ENCODE measurements at places on chromosomes 2 and 18. TPM values are rescaled to one million over a fixed set of nuclear protein-coding genes. Genes with fewer than 3 reads are reported as not detected.

DNA sequence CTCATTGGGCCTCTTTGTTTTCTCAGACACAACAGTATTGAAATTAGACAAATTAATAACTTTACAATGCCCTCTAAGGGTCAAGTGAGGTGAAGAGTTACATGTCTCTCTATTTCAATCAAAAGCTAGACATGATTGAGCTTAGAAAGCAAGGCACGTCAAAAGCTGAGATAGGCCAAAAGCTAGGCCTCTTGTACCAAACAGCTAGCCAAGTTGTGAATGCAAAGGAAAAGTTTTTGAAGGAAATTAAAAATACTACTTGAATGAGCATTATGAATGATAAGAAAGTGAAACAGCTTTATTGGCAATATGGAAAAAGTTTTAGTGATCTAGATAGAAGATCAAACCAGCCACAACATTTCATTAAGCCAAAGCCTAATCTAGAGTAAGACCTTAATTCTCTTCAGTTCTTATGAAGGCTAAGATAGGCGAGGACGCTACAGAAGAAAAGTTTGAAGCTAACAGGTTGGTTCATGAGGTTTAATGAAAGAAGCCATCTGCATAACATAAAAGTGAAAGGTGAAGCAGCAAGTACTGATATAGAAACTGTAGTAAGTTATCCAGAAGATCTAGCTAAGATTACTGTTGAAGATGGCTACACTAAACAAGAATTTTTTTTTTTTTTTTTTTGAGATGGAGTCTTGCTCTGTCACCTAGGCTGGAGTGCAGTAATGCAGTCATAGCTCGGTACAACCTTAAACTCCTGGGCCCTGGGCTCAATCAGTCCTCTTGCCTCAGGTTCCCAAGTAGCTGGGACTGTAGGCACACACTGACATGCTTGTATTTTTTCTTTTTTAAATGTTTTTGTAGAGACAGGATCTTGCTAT is 65.5 kb downstream of the FAM117B start:
- no peak for DNase-seq

DNA sequence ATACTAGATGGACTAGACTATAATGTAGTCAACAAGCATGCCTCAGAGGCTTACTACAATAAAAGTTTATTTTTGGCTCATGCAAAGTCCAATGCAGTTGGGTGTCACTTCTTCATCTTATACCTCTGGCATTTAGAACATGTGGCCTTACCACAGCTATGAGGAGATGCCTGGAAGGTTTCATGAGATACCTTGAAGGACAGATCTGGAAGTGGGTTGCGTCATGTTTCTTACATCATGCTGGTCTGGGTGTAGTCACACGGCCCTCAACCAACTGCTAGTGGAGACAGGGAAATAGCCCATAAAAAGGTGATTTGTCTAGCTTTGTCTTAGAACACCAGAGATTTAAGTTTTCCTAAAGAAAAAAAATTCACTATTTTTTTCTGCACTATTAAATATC is 91.7 kb upstream of the MMADHC start:
- DNase-seq = no peak

DNA sequence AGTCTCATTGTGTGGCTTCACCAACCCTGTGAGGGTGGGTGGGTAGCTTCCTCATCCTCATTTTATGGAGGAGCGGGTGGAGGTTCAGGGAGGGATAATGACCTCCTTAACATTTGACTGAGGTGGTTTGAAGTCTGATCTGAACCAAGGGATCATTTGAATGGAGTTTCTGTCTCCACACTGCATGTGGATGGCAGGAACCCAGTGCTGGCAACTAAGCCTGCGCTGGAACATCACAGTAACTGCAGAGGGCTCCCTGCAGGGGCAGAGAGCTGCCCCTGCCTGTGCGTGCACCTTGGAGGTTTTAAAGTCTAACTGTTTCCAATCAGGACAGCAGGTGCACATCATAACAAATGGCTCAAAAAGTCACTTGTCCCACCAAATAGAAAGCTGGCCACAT is 3.3 kb downstream of the AGAP1 start:
- DNase-seq = no peak

- no peak for DNase-seq
These were observed 865.1 kb upstream of the ACVR2A start for GRCh38 chr2:146979746-146980145.

GRCh38 chr18:63031375-63031774 is 288.2 kb downstream of the BCL2 start:
- no peak for DNase-seq

- DNase-seq = no peak
These were observed 18.1 kb downstream of the GPC1 start for GRCh38 chr2:240453461-240454105.

- no peak for DNase-seq
These were observed 72.5 kb upstream of the CYP1B1 start for GRCh38 chr2:38148501-38148900.

DNA sequence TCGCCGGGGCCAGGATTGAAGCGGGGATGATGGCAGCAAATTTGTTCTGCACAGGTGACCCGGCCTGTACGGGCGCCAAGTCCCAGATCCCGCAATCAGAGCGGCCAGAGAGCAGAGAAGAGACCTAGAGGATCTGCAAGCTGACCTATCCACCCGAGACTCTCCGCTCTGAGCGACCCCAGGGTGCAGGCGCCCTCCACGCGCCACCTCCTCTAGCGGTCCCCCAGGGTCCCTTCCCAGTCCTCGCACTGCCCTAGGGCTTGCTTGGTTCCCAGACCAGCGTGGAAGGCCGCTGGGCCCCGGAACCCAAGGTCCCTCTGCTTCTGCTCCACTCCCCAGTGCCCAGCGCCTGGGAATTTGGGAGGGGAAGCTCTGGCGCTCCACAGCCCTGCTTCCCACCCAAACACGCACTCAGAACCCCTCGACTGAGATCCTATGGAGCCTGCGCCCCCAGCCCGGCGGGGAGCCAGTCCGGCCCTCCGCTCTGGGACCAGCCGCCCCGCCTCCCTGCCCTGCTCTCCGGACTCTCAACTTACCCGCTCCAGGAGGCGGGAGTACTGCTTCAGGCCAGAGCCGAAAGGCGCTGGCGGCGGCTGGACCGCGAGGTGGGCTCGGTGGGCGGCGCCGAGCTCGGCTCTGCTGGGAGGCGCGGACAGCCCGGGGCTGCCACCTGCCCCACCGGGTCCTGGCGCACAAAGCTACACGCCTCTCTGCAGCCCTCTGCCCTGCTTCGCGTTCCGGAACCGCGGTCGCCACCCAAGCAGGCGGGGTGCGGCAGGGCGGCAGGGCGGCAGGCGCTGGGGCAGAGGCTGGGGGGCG is 3.0 kb upstream of the SIX3 start:
- DNase-seq = no peak

- DNase-seq = no peak
These were observed 9.1 kb upstream of the ATG16L1 start for GRCh38 chr2:233242231-233242927.

GRCh38 chr2:10584242-10584753 is 105.5 kb downstream of the NOL10 start:
- DNase-seq = no peak

DNA sequence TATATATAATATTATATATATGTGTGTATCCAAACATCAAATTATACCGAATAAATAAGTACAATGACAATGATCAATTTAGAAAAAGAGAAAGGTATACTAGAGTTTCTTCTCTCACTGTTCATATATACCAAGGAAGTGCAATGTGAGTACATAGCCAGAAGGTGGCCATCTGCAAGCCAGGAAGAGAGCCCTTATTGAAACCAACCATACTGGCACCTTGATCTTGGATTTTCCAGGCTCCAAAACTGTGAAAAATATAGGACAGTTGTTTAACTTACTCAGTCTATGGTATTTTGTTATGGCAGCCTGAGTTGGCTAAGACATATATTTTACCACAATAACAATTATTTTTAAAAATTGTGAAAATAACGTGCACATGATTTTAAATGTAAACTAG is 1490.2 kb upstream of the SLC39A10 start:
- no peak for DNase-seq

Gene SERPINB10
- not detected for total RNA-seq

Gene ABCB11
- total RNA-seq = 0.18 TPM

Gene SERPINB4
- total RNA-seq = not detected

Gene VPS4B
- 41.4 TPM for total RNA-seq

Gene ZNF385B
- 0.11 TPM for total RNA-seq

Gene EPAS1
- 7.5 TPM for total RNA-seq

Gene LRRC30
- total RNA-seq = not detected

Gene TSPYL6
- not detected for total RNA-seq
